ENCODE measurements at places on chromosomes 3 and 15. TPM values are rescaled to one million over a fixed set of nuclear protein-coding genes. Genes with fewer than 3 reads are reported as not detected.

The CCR8 gene
- not detected for polyA plus RNA-seq

The CCDC71 gene
- polyA plus RNA-seq, result 9.6 TPM

The GOLGA8T gene
- polyA plus RNA-seq, result 2.1 TPM

The GNAT1 gene
- not detected for polyA plus RNA-seq

GRCh38 chr3:157220211-157220610 is 60.3 kb upstream of the CCNL1 start:
- DNase-seq, result no peak

DNA sequence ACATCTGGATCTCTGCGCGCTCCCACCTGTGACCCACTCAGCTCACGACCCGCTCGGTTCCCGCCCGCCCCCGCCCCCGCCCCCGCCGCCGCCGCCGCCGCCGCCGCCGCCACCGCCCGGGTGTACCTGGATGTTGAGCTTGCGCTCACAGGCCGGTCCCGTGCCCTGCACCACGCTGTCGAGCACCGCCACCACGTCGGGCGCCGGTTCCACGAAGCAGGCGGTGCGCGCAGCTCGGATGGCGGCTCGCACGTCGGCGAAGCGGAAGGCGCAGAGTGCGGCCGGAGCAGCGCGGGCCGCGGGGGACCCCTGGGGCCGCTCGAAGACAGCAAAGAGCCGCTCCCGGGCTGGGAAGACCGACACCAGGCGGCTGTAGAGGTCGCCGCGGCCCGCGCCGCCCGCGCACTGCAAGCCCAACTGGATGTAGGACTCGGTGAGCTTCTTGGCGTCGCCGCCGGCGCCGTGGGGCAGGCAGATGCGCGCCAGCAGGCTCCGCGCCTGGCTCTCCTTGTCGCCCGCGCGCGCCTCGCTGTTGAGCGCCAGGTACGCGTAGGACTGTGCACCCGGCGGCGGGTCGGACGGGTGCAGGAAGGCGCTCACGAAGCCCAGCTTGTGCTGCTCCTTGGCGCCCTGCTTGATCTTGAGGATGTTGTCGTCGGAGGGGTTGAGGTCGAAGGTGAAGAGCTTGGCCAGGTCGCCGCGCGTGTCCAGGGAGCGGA is 1.1 kb downstream of the PLXND1 start:
- peak; percentile 61 for DNase-seq

GRCh38 chr15:68305420-68305871 is 27.9 kb downstream of the FEM1B start:
- no peak for DNase-seq

DNA sequence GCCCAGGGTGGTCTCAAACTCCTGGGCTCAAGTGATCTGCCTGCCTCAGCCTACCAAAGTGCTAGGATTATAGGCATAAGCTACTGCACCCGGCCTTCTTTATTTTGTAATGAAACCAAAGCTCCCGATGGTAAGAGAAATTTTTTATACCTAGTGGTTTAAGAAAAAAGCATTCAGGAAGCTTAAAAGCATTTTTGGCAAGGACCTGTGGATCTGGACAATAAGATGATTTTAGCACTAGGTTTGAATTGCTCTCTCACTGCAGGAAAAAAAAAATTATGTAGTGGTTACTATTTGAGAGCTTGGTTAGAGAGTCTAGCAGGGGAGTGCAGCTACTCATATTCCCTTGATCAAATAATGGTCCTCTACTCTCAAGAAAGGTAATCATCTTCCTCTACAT is 64.9 kb upstream of the PIK3R4 start:
- no peak for DNase-seq

DNA sequence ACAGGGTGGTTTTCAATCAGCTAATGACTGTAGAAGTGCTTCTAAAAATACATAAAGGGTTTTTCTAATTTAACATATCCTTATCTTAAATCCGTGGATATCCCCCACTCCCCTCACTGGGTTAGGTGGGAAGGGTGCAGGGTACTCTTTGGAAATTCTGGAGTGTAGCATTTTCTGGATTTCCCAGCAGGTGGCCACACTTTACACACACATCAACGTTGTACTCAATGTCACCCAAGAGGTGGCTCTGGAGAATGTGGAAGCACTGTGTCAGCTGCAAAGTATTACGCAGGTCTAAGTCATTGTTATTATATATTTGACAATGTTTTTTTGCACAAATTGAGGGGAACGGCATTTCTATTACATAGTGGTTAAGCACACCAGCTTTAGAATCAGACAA is 168.8 kb downstream of the CHDH start:
- DNase-seq, result no peak

DNA sequence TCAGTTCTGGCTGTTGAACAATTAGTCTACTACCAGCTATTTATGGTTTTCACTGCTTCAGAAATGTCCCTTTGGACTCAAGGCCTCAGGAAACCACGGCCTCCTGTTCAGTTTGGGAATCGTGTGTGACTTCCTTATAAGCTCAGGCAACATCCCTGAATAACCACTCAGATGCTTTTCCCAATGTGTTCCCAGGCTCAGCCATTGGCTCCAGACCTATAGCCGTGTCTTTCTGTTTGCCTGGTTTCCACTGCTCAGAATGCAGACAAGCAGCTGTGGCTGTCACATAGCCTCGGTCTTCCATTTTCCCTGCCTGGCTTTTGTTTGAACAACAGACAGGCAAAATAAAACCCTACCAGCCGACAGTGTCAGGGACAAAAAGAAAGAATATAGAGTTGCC is 63.2 kb upstream of the ATP2B2 start:
- no peak for DNase-seq

DNA sequence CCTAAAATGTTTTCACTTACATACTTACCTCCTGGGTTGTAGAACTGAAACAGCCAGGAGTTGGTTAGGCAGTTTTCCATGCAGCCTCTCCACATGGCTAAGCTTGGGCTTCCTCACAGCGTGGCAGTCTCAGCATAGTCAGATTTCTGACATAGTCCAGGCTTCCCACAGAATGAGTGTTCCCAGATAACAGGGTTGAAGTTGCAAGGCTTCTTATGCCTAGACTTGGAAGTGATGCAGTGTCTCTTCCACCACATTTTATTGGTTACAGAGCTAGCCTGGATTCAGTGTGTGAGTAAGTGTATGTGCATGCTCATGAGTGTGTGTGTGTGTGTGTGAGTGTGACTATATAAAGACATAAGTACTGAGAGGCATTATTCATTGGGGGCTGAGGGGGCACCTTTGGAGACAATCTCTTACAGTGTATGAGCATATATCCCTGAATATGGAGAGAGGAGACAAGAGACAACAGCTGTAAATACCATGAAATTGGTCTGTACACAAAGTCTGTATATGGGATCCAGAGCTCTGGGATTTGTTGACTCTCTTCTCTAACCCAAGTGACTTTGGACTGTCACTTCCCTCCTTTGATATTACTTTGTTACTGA is 78.1 kb downstream of the ZNF621 start:
- DNase-seq, result no peak

DNA sequence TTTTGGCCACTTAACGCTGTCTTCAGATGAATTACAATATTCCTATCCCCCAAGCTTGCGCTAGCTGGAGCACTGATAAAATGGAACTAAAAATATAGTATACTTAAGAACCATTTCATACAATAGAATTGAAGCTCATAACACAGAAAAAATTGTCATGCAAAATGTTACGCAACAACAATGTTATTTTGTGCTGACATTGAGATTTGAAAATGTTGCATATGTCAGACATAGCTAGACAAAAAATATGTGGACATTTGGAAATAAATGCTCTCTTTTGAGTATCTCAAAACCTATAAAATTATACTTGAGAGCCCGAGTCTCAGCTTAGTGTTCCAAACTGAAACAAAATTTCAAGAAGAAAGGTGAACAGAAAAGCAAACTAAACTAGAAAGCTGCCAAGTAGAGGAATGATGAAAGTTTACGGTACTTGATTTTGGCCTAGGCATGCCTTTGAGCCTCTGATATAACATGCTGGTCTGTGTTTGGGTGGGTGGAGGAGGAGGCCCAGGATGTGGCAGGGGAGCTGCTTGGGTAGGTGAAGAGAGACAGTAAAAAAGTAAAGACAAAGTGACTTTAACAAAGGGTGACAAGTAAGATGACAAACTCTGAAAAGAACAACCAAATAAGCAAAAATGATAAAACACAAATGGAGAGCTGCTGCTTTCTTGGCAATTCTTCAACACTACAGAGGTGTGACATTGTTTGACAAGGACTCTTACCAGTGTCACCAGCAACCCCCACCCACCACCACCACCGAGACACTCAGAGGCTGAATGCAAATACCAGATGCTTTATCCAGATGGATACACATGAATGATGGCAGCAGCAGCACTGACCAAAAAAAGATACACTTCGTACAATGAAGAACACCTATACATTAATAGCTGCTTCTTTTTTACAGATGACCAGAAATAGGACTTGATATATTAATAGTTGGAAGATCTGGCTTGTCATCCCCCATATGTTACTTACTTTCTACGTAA is 129.3 kb upstream of the FEZF2 start:
- no peak for DNase-seq
